Sigmoid colon (tissue), 7 donors: ENCODE measurements at places on chromosomes 2 and 18. TPM values are rescaled to one million over a fixed set of nuclear protein-coding genes. Genes with fewer than 3 reads are reported as not detected.

The IMPACT gene
- polyA plus RNA-seq, result 11.7 TPM

The NAT8 gene
- polyA plus RNA-seq, result not detected

The ZNF638 gene
- polyA plus RNA-seq, result 69.8 TPM

The CFLAR gene
- 92.6 TPM for polyA plus RNA-seq

The KATNAL2 gene
- polyA plus RNA-seq, result 0.60 TPM

DNA sequence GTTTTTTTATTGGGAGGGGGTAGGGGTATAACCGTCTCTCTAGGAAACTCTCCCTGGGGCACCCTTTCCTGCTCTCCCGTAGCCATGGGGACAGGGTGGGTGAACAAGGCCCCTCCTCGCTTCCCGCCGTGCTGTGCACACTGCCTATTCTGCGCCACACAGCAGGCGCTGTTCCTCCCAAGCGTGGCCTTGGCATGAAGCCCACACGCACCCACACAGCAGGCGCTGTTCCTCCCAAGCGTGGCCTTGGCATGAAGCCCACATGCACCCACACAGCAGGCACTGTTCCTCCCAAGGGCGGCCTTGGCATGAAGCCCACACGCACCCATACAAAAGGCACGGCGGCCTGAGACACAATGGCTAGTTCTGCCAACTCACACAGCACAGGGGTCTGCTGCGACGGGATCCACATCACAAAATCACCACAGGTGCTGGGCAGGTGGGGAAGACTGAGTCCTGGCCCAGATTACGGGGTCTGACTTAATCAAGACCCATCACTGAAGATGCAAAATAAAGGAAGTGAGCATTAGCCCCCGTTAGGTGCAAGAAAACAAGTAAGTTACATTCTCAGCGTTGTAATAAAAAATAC is 46.6 kb upstream of the TPO start:
- H3K27me3 ChIP-seq, result no peaks in the 10 kb centered on the region
- DNase-seq, result peak; percentile 77
- H3K36me3 ChIP-seq, result no peaks in the 10 kb centered on the region

DNA sequence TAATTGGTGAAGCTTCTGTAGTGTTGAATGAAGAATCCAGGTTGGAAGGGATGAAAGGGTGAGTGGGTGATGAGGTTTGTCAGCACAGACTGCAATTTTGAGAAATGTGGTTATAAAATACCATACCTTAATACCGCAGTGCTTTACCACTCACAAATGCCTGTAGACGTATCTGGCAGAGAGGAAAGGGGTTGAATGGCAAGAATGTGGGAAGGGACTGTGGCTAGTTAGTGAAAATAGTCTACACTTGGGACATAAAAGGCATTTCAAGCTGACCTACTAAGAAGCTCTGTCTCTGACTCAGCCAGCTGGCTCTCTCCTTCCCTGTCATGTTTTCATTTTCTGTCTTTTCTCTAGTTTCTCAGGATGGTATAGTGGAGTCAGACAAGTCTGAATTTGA is 25.1 kb downstream of the CDK15 start:
- no peaks in the 10 kb centered on the region for H3K27me3 ChIP-seq
- DNase-seq, result no peak
- H3K36me3 ChIP-seq, result no peaks in the 10 kb centered on the region
- no peak overlapping the region for H3K4me3 ChIP-seq

DNA sequence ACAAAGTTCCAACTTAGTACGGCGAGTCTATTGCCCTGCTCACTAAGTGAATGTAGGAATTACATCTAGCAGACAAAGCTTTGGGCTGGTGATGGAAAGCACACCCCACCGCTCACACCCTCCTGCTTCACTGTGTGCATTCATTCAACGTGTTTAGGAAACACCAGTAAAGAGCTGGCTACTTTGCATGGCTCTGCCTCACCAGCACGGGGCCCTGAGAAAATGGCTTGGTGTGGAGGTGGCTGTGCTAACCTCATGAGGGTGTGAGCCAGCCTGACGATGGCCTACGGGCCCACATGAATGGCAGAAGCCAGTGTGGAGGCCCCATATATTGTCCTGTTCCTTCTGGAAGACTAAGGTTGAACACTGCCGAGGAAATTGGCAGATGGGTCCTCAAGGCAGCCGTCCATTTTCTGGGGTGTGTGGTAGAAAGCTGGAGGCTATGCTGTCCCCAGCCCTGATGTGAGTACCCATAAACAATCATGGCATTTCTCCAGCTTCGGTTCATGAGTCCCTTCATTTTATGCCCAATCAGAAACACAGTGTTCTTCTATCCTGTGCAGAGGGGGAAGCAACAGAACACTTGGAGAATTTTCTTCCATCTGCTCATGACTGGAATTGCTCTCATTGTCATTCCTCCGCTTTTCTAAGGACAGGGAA is 269.4 kb downstream of the PHLPP1 start:
- no peaks in the 10 kb centered on the region for H3K36me3 ChIP-seq
- peaks cover 13% of the 10 kb centered on the region for H3K4me1 ChIP-seq
- no peak overlapping the region for H3K4me3 ChIP-seq
- no peak for DNase-seq

GRCh38 chr2:152083202-152083875 is 15.5 kb downstream of the CACNB4 start:
- no peaks in the 10 kb centered on the region for H3K4me1 ChIP-seq
- no peak overlapping the region for H3K27ac ChIP-seq
- no peak for DNase-seq

- no peak overlapping the region for H3K4me3 ChIP-seq
- H3K27ac ChIP-seq, result peak overlapping the region; percentile 81
- no peaks in the 10 kb centered on the region for H3K36me3 ChIP-seq
Observed at GRCh38 chr2:36458106-36458505, 102.5 kb downstream of the CRIM1 start.

DNA sequence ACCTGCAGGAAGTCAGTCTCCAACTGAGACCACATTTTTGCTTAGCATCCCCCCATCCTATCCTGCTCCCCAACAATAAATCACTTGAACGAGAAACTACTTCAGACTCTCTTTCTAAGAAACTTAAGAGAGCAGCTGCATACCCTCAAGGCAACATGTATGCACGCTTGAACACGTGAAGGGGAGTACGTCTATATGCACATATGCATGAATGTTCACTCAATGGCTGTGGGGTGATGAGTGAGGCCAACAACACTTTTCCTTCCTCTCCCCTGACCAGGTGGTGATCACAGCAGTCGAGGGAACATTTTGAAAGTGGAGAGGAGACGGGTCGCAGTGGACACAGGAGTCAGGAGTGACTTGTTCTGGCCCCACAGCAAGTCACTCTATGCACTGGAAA is 79.8 kb upstream of the LPIN2 start:
- H3K27ac ChIP-seq, result no peak overlapping the region
- no peak overlapping the region for H3K4me3 ChIP-seq
- no peaks in the 10 kb centered on the region for H3K36me3 ChIP-seq
- peaks cover 12% of the 10 kb centered on the region for H3K4me1 ChIP-seq
- H3K27me3 ChIP-seq, result no peaks in the 10 kb centered on the region

GRCh38 chr2:12514631-12515437 is 201.9 kb upstream of the TRIB2 start:
- no peaks in the 10 kb centered on the region for H3K27me3 ChIP-seq
- H3K27ac ChIP-seq, result no peak overlapping the region
- no peaks in the 10 kb centered on the region for H3K36me3 ChIP-seq
- H3K4me1 ChIP-seq, result peaks cover 9% of the 10 kb centered on the region

DNA sequence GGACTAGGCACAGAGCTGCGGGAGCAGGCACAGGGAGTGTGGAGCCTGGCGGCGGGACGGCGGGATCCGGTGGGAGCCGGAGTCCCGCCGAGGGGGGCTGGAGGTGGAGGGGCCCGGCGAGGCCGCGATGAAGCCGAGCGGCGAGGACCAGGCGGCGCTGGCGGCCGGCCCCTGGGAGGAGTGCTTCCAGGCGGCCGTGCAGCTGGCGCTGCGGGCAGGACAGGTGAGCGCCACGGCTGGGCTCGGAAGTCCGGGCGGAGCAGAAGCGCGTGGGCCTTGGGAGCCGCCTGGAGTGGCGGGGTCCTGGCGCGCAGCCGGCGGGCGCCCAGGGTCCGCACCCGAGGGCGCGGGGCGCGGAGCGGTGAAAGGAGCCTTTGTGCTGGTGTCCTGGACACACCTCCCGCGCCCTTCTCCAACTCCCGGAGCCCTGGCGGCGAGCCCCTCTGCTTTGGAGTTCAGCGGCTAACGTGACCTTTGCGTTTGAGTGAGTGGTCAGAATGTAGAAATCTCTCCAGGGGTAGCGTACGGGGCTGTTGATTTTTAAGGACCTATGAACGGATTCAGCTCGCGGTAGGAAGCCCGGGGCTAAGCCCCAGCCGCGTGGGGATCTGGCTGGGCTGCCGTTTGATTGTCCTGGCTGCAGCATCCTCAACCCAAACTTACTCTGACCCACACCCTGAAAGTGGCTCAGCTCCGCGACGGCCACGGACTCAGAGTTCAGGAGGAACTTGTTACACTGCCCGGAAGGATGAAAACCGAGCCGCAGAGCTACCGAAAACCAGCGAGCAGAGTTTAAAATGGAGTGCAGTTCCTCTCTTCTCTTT is 448 bp downstream of the IMPA2 start:
- peak; percentile 79 for DNase-seq
- peak overlapping the region; percentile 99 for H3K27ac ChIP-seq
- peak overlapping the region; percentile 80 for H3K4me3 ChIP-seq
- no peaks in the 10 kb centered on the region for H3K36me3 ChIP-seq

- no peaks in the 10 kb centered on the region for H3K27me3 ChIP-seq
- no peaks in the 10 kb centered on the region for H3K36me3 ChIP-seq
- H3K27ac ChIP-seq, result no peak overlapping the region
- H3K4me3 ChIP-seq, result no peak overlapping the region
- H3K4me1 ChIP-seq, result peaks cover 59% of the 10 kb centered on the region
Observed at GRCh38 chr2:101802329-101802728, 104.8 kb downstream of the MAP4K4 start.

GRCh38 chr2:207531032-207531952 is 1.5 kb downstream of the CREB1 start:
- no peak for DNase-seq
- no peaks in the 10 kb centered on the region for H3K36me3 ChIP-seq
- H3K27ac ChIP-seq, result peak overlapping the region; percentile 91
- no peaks in the 10 kb centered on the region for H3K27me3 ChIP-seq
- H3K4me3 ChIP-seq, result peak overlapping the region; percentile 67

GRCh38 chr2:167181134-167181533 is 292.9 kb downstream of the XIRP2 start:
- DNase-seq, result no peak
- H3K4me1 ChIP-seq, result no peaks in the 10 kb centered on the region
- H3K36me3 ChIP-seq, result no peaks in the 10 kb centered on the region
- H3K4me3 ChIP-seq, result no peak overlapping the region
- no peaks in the 10 kb centered on the region for H3K27me3 ChIP-seq
- no peak overlapping the region for H3K27ac ChIP-seq

- H3K4me3 ChIP-seq, result no peak overlapping the region
- H3K36me3 ChIP-seq, result no peaks in the 10 kb centered on the region
- no peaks in the 10 kb centered on the region for H3K4me1 ChIP-seq
- DNase-seq, result no peak
- H3K27ac ChIP-seq, result no peak overlapping the region
Observed at GRCh38 chr2:117486081-117486480, 328.4 kb upstream of the DDX18 start.

DNA sequence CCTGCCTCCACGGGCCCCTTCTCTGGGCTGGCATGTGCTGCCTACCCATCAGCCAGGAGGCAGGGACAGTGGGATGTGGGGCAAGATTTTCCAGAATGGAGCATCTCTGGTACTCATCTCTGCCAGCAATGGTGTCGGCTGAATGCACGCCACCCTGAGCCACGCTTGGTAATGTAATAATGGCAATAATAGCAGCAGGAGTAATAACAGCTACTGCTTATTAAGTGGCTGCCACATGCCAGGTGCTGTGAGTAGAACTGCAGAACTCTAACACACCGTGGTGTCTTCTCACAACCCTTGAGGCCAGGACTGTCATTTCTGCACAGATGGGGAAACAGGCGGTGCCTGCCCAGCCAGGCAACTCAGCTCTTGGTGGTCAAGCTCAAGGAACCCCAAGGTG is 113.6 kb downstream of the CELF4 start:
- H3K27me3 ChIP-seq, result no peaks in the 10 kb centered on the region
- peaks cover 41% of the 10 kb centered on the region for H3K4me1 ChIP-seq
- DNase-seq, result no peak
- H3K4me3 ChIP-seq, result no peak overlapping the region
- H3K27ac ChIP-seq, result no peak overlapping the region

GRCh38 chr2:58447586-58447985 is 206.5 kb upstream of the FANCL start:
- H3K4me1 ChIP-seq, result no peaks in the 10 kb centered on the region
- H3K27ac ChIP-seq, result no peak overlapping the region
- no peak for DNase-seq
- no peaks in the 10 kb centered on the region for H3K36me3 ChIP-seq

GRCh38 chr2:73859721-73860586 is 31.2 kb downstream of the STAMBP start:
- H3K36me3 ChIP-seq, result peaks cover 79% of the 10 kb centered on the region
- no peak for DNase-seq
- H3K27me3 ChIP-seq, result no peaks in the 10 kb centered on the region
- no peaks in the 10 kb centered on the region for H3K4me1 ChIP-seq
- H3K27ac ChIP-seq, result no peak overlapping the region

- no peaks in the 10 kb centered on the region for H3K4me1 ChIP-seq
- no peak overlapping the region for H3K4me3 ChIP-seq
- H3K27me3 ChIP-seq, result no peaks in the 10 kb centered on the region
- no peaks in the 10 kb centered on the region for H3K36me3 ChIP-seq
Observed at GRCh38 chr2:16325016-16325975, 340.3 kb downstream of the CYRIA start.

- no peaks in the 10 kb centered on the region for H3K36me3 ChIP-seq
- no peak for DNase-seq
- no peak overlapping the region for H3K4me3 ChIP-seq
- no peak overlapping the region for H3K27ac ChIP-seq
- peaks cover 12% of the 10 kb centered on the region for H3K4me1 ChIP-seq
Observed at GRCh38 chr2:101516823-101517690, 42.1 kb upstream of the RFX8 start.
